ENCODE measurements at places on chromosomes 11 and 22.

- DNase-seq, result no peak
These were observed 2.0 kb downstream of the PLXNB2 start for GRCh38 chr22:50305393-50305922.

DNA sequence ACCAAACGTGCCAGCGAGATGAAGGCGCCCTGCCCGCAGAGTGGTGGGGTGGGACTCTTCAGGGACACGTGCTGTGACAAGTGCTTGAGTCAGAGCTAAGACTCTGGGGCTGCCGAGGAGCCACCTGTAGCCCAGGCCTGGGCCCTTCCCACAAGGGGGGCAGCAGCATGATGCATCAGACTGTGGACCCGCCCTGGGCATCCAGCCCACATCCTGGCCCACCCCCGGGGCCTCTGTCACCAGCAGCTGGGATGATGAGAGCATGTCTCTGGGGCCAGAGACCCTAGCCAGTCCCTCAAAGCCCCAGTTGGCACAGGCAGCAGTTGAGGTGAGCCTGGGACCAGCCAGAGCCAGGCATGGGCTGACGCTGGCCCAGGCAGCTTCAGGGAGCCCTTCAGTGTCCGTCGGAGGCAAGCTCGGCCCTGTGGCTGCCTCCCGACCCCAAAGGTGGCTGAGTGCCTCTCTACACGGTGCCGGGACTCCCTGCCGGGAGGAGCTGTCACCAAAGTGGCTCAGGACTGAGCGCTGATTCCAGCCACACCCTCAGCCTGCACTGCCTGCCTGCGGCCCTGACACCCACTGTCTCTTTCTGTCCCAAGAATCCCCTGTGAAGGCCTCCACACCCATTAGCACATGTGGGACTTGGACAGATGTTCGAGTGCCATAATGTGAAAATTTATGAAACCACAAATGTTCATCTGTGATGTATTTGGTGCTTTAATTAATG, 41.3 kb downstream of the CDKN1C start:
- no peak for DNase-seq

GRCh38 chr22:46336119-46337078, 885 bp downstream of the TRMU start:
- DNase-seq, result no peak

GRCh38 chr11:132064987-132065620, 694.7 kb downstream of the NTM start:
- no peak for DNase-seq

Measured in stimulated activated CD8-positive, alpha-beta memory T cell treated with anti-CD3 and anti-CD28 coated beads, Interleukin-4, amount 100 ng/mL, for 1 hour (primary cell).